LHCN-M2 (cell line): ENCODE measurements at places on chromosomes 16 and 17. TPM values are rescaled to one million over a fixed set of nuclear protein-coding genes. Genes with fewer than 3 reads are reported as not detected.

GRCh38 chr16:19655242-19655777, 62.7 kb downstream of the KNOP1 start:
- no peak for DNase-seq

DNA sequence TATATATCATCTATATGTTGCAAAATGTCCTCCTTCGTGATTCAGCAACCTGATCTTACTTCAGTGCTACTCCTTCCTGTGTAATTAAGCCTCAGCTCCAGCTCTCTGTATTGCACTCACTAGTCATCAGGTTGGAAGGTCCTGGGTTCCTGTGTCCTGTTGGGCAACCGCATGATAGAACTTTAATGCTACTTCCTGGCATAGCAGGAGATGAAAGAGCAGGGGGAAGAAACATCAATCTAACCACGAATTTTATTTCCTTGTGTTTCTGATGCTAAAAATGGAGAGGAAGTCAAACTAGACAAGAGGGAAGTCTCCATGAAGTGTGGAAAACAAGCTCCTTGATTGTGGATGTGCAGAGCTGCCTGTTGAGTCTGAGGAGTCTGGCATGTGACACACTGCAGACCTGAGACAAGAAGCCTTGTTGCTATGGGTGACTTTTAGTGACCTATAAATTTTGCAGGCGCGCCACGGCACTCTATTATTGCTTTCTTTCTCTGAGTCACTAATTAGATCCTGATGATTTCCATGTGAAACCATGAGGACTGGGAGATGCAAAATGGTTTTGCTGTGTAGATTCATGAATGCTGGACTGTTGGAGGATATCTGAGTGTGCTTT, 25.6 kb downstream of the IGSF6 start:
- DNase-seq: peak; percentile 72

GRCh38 chr17:41907633-41908539, 10.9 kb downstream of the ACLY start:
- peak; percentile 28 for DNase-seq

- no peak for DNase-seq
Observed at GRCh38 chr16:88977018-88977811, at the start of gene CBFA2T3. TSS of gene CBFA2T3 (minus strand) at chr16:88977207. CDS start at chr16:88976807, 400 bp downstream.

Gene IKZF3
- total RNA-seq: not detected in 2 replicates

Gene BLTP2
- total RNA-seq: 119 and 139 TPM in 2 replicates
